ENCODE measurements at places on chromosomes 5 and 9.
A peak's percentile ranks its signal among the peaks of the same experiment; 100 is the strongest.

GRCh38 chr5:177312649-177313181 lies 1.0 kb upstream of the MXD3 start:
- DNase-seq = peak; percentile 82

GRCh38 chr9:131485728-131486422 lies 16.8 kb upstream of the POMT1 start:
- DNase-seq = no peak

DNA sequence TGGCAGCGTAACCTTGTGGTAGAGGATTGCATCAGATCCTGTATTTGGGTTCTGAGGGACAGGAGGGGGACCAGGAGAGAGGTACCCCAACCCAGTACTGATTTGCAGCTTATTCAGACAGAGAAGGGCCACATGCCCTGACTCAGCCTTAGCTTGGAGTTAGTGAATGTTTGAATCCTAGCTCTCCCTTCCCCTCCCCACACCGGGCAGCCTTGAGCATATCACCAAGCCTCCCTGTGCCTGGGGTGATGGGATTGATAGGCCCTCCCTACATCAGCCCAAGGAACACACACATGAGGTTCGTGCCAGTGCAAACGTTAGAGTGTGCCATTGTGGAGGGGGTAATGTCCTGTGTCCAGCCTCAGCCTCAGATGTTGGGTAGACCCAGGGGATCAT lies 71.9 kb downstream of the AMBP start:
- no peak for DNase-seq

- DNase-seq = no peak
Observed at GRCh38 chr9:105834404-105834803, 140.1 kb downstream of the TMEM38B start.

GRCh38 chr5:76269932-76270610 lies 133.0 kb upstream of the IQGAP2 start:
- peak; percentile 12 for DNase-seq

DNA sequence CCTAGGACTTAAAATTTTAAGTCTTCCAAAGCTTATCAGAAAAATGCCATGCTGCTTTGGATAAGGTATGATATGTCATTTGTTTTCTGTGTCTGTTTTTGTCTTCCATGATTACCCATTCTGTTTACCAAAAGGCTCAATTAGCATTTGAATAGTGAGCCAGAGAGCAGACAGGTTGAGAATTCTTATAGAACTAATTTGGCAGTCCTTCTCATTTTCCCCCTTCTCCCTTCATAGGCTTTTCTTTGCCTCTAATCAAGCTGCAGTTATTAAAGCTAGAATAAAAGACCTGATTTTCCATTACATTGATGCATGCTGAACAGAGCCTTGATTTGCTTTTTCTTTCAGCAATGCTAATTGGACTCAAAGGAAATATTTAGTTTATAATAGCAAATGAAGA lies 993.0 kb downstream of the MAT2B start:
- no peak for DNase-seq

GRCh38 chr9:6106711-6107339 lies 91.4 kb upstream of the RANBP6 start:
- DNase-seq = peak; percentile 80

DNA sequence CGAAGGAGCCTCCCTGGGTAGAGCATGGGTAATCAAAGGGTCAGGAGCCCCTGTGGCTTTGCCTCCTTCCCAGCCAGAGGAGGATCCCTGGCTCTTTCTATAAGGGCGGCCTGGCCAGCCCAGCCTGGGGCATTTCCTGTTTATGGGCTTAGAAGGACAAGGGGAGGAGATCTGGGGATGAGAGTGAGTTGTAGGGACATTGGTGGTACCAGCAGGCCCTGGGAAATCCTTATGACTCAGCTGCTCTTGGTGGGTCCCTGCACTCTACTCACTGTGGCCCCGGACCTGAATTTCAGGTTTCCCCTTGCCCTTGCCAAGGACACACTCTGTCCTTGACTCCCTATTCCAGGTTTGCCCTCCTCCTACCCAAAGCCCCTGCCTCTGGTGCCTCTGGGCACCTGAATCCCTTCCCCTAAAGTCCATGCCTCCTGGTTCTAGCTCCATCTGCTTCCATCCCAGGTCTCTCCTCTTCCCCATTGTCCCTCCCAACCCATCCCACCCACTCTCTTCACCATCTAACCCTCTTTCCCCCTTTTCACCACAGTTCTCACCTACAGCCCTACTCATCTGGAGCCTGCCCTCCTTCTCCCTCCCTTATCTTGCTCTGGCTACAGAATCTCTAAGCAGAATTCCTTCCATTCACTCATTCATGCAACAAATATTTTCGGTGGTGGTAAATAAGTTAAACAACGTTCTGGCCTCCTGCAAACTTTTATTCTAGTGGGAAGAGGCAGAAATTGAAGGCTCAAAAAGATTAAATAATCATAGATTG lies 34.9 kb downstream of the PCDH1 start:
- DNase-seq = peak; percentile 85

DNA sequence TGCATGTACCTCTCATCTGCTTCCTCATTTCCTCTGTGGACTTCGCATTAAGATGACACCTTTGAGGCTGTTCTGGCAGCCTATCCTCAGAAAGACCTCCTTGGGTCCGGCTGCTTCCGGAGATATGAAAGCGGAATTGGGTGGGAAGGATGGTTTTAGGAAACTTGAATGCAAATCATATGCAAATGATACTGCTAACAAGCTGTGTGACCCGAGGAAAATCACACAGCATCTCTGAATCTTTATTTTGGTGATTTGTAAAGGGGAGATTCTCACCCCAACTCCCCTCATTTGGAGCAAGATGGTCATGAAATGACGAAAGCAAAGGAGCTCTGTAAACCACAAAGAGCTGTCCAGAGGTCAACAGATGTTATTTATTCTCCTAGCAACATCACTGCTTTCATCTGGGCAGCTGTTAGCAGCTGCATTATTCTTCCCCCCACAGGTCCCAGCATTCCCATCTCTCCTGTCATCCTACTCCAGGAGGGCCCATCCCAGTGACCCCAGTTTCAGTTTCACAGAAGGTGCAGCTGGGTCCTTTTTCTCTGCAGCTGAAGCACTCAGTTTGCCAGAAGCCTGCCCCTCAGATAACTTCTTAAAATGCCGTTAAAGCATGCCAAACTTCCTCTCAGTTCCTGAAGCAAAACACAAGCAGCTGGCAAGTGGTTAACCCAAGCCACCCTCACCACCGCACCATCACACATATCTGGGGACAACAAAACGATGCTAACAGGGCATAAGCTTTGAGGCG lies 269.5 kb downstream of the SEC61B start:
- DNase-seq = no peak

DNA sequence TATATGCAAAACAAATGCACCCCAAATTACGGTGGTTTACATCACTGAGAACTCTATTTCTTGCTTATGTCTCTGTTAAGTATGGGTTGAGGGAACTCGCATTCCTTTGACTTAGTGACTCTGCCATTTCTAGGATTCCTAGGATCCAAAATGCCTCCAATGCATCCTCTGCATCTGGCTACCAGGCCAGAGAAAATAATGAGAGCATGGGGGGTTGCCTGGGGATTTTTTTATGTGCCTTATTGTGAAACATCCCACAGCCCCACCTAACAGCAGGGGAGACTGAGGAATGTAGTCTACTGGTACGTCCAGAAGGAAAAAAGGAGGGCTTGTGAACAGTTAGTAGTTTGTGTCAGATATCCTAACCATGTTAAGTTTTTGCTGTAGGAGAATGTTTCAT lies 466.0 kb upstream of the ARRDC3 start:
- DNase-seq = no peak

DNA sequence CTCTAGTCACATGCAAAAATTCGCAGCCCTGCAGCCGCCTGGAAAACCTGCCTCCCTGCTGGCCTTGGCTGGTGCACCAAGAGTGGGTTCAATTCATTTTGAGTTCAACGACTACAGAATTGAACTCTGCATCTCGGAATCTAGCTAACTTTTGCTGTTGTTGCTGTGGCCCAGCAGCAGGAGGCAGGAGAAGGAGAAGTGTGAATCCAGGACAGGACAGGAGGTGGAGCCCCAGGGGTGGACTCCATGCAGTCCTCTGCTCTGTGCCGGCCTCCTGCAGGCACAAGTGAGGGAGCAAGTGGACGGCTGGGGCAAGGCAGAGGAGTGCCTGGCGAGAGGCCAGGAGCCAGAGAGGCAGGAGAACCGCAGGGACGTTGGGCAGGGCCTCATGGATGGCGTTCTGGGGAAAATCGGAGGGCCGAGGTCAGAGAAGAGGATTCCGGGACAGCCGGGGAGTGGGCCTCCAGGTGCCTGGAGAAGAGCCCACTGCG lies 214.2 kb downstream of the FANCC start:
- DNase-seq = no peak

GRCh38 chr9:34994260-34994899 lies 4.8 kb downstream of the DNAJB5 start:
- DNase-seq = peak; percentile 58

GRCh38 chr5:178427576-178428197 lies 162.5 kb downstream of the COL23A1 start:
- DNase-seq = no peak

- no peak for DNase-seq
Observed at GRCh38 chr9:137429974-137430722, 7.0 kb downstream of the NOXA1 start.

DNA sequence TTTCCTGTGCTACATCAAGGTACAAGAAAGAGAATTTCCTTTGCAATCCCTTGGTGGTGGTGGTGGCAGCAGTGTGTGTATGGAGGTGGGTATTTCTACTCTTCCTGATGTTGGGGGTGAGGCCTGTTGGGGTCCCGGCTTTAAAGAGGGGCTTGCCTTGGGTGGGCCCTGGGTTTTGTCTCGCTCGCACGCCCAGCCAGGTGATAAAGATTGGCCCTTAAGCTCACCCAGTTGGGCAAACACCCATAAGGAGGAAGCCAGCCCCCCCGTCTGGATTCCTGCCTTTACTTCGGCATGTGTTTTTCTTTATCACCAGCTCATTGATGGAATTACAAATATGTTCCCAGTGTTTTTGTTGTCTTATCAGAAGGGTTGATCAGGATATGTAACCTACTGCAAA lies 16.0 kb upstream of the SARDH start:
- DNase-seq = no peak

DNA sequence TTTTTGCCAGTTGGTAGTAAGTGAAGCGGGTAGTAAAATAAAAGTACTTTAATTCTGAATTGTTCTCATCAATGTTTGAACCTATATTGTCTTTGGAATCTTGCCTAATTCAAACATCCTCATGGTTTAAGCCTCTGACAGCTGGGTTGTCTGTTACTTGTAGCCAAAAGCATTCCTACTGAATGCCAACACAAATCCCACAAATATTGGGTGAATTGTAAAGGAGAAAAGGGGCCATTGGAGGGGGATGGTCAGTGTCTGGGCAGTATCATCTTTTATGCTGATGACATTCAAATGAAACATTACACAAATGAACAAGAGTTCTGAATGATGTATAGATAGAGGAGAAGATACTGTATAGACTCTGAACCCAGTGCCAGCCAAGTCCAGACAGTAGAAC lies 309.5 kb downstream of the OSTF1 start:
- DNase-seq = no peak

DNA sequence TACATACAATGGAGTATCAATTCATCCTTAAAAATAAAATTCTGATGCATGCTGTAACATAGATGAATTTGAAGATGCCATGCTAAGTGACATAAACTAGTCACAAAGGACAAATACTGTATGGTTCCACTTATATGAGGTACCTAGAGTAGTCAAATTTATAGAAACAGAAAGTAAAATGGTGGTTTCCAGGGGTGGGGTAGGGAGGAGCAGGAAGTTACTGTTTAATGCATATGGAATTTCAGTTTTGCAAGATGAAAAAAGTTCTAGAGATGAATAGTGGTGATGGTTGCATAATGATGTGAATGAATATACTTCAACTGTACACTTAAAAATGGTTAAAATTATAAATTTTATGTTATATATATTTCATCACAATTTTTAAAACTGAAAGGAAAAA lies 57.3 kb upstream of the FNIP1 start:
- DNase-seq = no peak

GRCh38 chr5:89282554-89283510 lies 399.8 kb upstream of the MEF2C start:
- peak; percentile 93 for DNase-seq

DNA sequence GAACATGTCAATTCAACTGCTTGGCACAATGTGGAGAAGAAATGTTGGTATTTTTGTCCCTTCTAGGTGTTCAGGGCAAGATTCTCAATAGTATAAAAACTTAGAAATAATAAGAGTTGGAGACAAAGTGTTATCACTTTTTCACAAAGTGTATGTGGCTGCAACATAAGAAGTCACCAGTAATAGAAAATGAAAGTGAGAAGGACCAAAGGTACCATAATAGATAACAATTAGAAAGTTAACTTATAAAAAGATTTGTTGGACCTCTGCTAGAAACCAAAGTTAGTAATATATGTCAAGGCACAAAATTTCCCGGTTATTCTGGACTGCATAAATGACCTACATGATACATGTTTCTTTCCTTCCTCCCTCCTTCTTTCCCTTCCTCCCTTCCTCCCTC lies 1535.3 kb downstream of the EFNA5 start:
- DNase-seq = no peak

GRCh38 chr9:128321879-128322403 lies 306 bp downstream of the TRUB2 start:
- DNase-seq = no peak

- DNase-seq = peak; percentile 88
Observed at GRCh38 chr9:88476491-88477271, 58.3 kb upstream of the NXNL2 start.

GRCh38 chr5:61347080-61347479 lies 15.0 kb downstream of the ZSWIM6 start:
- DNase-seq = no peak
